Testis (tissue), 5 donors: ENCODE measurements at places on chromosomes 12 and 14. TPM values are rescaled to one million over a fixed set of nuclear protein-coding genes. Genes with fewer than 3 reads are reported as not detected.

DNA sequence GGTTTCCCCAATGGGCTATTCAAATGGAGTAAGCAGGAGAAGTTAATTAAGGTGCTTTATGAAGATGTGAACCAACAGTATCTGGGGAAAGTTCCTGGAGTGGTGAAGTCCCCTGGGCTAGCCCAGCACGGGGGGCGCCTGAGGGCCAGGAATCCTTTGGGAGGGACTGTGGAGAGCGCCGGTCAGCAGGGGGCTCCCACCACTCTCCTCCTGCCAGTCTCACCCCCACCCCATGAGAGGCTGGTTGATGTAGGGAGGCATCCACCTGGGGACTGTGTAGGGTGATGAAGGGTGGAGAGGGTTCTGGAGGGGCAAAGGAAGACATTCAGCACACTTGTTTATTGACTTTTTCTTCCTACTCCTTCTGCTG, 4.4 kb downstream of the CEBPE start:
- no peak for DNase-seq

GRCh38 chr12:96029826-96030225, 5.6 kb downstream of the LTA4H start:
- no peak for DNase-seq

- peak; percentile 45 for DNase-seq
Observed at GRCh38 chr12:94561943-94562411, 88.4 kb downstream of the TMCC3 start.

GRCh38 chr14:49896966-49897365, 4.1 kb downstream of the ARF6 start:
- DNase-seq, result no peak

Gene OR6C74
- not detected for total RNA-seq
